ENCODE measurements at places on chromosomes 13 and 19. TPM values are rescaled to one million over a fixed set of nuclear protein-coding genes. Genes with fewer than 3 reads are reported as not detected.

DNA sequence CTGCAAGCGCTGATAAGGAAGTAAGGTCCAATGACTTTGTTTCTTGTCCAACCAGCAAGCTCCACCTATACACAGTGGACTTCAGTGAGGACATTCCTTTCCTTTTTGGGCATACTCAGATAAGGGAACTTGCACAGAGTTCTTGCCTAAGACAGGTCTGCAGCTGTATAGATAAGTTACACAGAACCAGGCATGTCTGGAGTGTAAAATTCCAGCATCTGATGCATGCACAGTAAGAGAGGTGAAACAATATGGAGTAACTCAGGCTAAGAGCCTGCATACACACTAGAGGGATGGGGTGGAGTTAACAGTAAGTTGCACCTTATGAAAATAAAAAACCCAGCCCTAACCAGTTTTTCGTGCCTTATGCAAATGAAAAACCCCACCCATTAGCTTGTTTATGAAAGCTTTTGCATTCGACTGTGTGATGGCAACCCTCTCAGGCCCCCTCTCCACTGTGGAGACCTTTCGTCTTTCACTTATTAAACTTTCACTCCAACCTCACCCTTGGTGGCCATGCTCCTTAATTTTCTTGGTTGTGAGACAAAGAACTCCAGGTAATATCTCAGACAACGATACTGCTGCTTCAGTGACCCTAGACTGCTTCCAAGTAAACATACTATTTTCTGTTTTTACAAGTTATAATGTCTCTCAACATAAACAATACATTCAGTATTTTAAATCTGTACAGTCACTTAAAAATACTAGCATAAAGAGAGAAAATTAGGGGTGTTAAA, 2859.0 kb upstream of the PCDH20 start:
- DNase-seq = no peak

GRCh38 chr13:40470660-40471059, 195.8 kb downstream of the FOXO1 start:
- no peak for DNase-seq

- DNase-seq = no peak
Measured at GRCh38 chr19:47040869-47041268, 7.6 kb downstream of the TMEM160 start.

GRCh38 chr19:33505148-33505547, 16.4 kb downstream of the PEPD start:
- peak; percentile 18 for DNase-seq

DNA sequence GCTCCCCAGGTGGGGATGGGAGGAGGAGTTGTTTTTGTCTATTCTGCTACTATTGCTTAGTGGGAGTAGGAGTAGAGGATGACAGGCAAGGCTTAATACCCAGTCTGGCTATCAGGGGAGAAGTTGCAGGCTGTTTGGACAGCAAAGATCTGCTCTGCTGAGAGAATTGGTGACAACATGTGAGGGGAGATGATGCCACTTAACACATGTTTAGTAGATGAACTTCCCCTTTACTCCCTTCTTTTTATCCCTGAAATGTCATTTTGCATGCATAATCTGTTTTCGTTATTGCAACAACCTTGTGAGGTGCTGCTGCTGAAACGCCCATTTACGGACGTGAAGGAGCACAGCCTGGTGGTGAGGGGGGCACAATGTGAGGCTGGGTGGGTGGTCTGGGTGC, 3.0 kb upstream of the CYP4F12 start:
- no peak for DNase-seq

DNA sequence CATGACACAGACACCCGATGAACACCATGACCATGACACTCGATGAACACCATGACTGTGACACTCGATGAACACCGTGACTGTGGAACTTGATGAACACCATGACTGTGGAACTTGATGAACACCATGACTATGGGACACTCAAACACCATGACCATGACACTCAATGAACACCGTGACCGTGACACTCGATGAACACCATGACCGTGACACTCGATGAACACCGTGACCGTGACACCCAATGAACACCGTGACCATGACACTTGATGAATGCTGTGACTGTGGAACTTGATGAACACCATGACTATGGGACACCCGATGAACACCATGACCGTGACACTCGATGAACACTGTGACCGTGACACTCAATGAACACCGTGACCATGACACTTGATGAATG, 31.5 kb downstream of the ZFR2 start:
- DNase-seq = no peak

DNA sequence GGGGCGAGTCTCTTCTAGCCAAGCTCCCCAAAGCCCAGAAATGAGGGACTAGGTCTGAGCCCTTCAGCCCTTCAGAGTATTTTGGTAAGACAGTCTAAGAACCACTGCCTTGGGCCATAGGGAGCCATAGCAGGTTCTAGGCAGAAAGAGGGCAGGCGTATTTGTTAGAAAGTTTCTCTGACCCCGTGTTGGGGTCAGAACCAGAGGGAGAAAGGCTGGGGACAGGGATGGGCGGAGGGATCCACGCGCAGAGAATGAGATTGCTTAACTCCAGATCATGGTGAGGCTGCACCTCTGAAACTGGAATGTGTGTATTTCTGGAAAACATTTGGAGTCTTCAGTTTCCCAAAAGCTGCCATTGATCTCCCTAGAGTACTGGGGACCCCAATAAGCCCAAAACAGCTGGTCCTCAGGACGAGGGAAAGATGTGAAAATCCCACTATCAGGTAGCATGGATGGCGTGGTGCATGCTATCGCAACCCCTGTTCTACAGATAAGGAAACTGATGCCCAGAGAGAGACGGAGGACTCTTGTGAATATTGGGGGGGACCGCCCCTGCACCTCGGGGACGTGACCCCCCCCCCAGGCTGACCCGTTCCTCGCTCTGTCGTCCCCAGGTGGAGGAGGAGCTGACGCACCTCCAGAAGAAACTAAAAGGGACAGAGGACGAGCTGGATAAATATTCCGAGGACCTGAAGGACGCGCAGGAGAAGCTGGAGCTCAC, 703 bp upstream of the TPM4 start:
- no peak for DNase-seq

- DNase-seq = peak; percentile 71
Measured at GRCh38 chr13:39451860-39452301, 151.1 kb downstream of the LHFPL6 start.

DNA sequence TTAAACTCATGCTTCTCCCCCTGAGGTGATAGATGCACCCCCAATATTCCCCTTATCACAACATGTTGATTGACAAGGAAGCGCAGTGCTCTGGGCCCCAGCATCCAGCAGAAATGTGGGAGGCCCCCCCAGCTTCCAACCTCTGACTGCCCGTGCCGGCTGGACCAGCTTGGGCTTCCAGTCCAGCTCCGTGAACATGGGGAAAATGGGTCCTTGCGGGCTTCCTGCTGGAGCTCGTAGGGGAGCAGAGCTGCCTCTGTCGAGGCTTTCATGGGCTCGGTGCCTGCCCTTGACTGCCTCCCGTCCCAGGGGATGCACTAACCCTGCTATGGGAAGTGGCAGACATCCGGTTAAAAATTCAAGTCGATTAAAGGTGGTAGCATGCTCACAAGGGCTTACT, 188.9 kb downstream of the COL4A1 start:
- DNase-seq = no peak

DNA sequence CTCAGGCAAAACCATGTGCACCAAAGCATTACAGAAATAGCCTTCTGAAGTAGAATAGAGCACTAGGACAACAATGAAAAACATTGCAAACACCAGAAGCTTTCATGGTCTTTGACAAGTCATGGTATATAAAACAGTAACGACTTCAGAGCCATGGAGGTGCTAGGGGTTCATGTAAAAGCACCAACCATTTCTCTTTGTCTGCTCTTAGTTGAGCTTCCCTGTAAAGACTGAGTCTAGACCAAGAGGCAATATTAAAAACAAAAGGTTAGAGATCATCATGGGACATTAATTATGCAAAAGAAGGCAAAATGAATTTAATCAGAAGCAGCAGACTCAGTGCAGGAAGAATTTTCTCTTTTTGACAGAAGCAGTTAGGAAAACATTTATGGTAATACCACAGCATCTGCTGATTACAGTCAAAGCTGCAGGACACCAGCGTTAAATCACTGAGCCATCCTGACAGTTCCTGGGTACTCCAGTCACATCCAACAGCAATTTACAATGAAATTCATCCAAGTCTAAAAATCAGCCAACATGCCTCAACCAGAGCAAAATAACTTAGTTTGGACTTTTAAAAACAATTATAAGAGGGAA, 476.8 kb downstream of the DIAPH3 start:
- DNase-seq = no peak

DNA sequence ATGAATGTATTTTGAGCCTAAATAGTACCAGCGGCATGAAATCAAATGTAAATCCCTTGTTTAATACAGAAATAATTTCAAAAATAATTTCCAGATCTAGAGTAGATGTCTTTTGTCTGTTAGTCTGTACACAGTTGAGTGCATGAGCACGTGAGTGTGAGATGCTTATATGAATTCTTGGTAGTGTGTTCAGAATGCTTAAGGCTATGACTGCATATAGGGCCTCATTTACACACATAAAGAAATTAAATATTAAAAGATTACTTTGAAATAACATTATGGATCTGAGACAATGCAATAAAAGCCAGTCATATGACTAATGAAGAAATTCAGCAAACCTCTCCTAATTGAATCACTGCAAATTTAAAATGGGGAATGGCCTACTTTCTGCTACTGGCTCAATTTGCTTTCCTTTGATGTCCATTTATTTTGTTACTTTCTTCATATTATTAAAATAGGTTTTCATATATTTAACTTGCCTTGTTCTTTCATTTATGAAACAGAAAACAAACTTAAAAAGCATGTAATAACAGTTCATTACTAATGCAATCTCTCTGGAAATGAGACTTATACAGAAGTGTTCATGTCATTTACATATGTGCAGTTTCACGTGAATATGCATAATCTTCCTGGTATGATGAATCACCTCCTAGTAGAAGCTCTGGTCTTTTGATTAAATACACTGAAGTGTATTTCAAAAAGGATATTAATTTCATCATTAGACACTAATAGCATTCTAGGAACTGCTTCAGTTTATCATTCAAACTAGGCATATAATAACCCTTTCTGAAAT, 4.5 kb downstream of the AMER2 start:
- DNase-seq = no peak

The ZNF726 gene
- total RNA-seq = not detected

The SIGLEC14 gene
- total RNA-seq = 0.94 TPM

The OLFM2 gene
- total RNA-seq = 1.8 TPM

The ZNF730 gene
- total RNA-seq = not detected

The KCNN4 gene
- 0.50 TPM for total RNA-seq
